ENCODE measurements at places on chromosomes 16 and 17.

GRCh38 chr17:49260011-49260816 is 29.6 kb upstream of the PHOSPHO1 start:
- DNase-seq: peak; percentile 7

- no peak for DNase-seq
Measured at GRCh38 chr17:82201498-82201910, 11.1 kb downstream of the CCDC57 start.

- DNase-seq: no peak
Measured at GRCh38 chr16:72050769-72051464, 3.4 kb upstream of the HP start.

- DNase-seq: no peak
Measured at GRCh38 chr16:66581246-66581952, 2.1 kb downstream of the CMTM2 start.

DNA sequence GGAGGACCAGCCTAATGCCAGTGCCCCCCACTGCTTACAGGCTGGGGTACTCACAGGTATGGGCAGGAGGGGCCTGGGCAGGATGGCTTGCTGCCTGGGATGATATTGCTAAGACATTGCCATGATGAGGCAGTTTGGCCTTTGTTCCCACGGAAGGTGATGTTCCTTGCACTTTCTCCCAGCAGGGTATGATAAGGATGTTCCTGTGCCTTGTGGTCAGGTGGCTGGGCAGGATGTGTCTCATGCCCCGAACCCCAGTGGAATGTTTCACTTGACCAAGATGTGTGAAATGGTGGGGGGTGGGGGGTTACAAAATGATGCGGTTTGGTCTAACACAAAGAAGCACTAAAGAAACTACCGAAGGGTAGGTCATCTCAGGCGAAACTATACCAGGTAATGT is 337.8 kb upstream of the ZFHX3 start:
- no peak for DNase-seq

DNA sequence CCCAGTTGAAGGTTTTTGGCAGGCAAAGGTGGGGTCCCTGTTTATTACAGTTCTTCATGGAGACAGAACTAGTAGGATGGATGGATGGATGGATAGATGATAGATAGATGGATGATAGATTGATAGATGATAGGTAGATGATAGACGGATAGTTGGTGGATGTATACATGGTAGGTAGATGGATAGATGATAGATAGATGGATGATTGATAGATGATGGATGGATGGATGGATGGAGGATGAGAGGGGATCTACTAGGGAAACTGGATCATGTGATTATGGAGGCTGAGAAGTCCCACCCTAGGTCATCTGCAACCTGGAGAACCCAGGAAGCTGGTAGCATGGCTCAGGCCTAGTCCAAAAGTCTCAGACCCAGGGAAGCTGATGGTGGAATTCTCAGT is 88.6 kb downstream of the ABCC1 start:
- DNase-seq: no peak

- no peak for DNase-seq
Measured at GRCh38 chr17:76912421-76913164, 44.4 kb downstream of the MGAT5B start.

- DNase-seq: no peak
Measured at GRCh38 chr16:27390151-27390550, 11.8 kb upstream of the IL21R start.

DNA sequence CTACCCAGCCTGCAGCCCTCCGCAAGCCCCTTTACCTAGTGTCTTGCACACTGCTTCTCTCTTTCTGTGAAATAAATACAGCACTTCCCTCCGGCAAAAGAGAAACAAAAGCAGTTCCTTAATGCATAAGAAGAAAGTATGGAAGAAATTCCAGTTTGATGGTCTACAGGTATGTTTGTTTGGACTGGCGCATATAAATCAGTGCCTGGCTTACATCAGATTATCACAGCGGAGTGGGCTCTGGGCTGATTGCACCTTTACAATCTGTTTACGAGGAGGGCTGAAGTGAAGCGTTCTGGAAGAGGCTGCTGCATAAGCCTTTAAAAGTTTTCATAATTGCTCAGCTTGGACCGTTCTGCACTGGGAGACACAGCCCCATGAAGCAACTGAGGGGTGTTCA is 153.5 kb upstream of the FOXF1 start:
- DNase-seq: no peak

DNA sequence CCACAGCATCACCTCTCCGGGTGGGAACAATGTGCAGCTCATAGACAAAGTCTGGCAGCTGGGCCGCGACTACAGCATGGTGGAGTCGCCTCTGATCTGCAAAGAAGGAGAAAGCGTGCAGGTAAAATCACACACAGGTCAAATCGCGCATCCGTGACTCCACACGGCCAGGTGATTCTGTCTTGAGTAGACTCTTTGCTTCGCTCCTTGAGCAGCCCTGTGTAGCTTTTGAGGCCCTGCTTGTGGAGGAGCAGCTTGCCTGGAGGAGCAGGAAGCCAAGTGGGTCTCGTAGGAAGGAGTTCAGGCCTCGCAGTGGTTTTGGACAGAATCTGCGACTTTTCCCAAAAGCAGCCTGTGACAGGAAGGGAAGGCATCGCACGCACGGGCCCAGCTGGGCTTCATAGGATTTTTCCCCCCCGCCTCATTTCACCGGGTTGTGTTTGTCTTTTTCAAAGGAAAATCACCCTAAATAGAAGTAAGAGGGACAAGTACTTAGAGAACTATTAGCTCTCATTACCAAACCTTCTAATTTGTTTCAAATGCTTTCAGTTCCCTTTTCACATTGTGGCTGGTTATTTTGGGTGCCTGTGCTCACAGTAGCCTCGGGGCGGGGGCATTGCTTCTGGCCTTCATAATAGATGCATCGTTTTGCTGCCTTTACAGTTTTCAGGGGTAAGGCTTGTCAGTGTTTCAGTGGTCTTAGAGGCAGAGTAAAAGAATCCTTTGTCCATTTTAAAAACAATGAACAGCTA is 71.5 kb downstream of the SEC14L1 start:
- no peak for DNase-seq

DNA sequence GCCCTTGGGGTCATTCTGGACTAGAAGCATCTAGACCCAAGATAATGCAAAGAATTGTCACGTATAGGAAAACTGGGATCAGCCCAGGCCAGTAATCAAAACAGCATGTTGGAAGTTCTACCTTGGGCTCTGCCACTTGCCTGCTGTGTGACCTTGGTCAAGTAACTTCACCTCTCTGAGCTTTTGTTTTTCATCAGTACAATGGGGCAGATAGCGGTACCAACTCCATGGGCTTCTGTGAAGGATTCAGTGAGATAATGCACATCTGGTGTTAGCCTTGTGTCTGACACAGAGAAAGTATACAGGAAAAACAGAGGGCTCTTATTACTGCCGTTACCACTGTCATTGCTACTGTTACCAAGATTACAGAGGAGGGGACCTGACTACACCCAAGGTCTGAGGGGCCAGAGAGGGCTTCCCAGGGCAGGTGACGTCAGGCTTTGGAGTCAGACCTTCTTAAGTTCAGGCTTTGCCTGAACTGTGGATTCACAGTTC is 24.6 kb downstream of the CMIP start:
- DNase-seq: no peak

GRCh38 chr16:19505600-19506303 is 16.1 kb downstream of the GDE1 start:
- no peak for DNase-seq

- no peak for DNase-seq
Measured at GRCh38 chr16:29876594-29877249, 13.7 kb upstream of the CDIPT start.

GRCh38 chr16:78275420-78275819 is 176.0 kb downstream of the WWOX start:
- DNase-seq: no peak

- DNase-seq: no peak
Measured at GRCh38 chr16:49277766-49278566, 3.7 kb downstream of the CBLN1 start.

GRCh38 chr16:8642146-8642545 is 20.6 kb downstream of the METTL22 start:
- DNase-seq: no peak

- no peak for DNase-seq
Measured at GRCh38 chr17:79792341-79792871, 4.5 kb downstream of the CBX8 start.

DNA sequence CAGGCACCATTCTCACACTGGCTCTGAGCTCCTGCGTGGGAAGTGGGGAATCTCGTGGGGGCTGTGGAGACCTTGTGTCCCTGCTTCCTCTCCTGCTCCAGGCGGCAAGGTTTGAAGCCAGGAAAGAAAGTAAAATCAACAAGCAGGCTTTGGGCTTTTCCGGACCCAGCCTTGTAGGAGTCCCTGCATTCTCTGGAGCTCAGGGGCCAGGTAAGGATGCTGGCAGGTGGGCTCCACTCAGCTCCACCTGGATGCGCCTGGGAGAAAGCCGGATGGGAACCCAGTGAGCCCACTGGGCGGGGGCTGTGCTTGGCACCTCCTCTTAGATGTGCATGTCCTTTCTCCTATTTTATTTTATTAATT is 362.5 kb downstream of the SEC14L1 start:
- no peak for DNase-seq

GRCh38 chr17:78263063-78263735 is 31.8 kb downstream of the TMEM235 start:
- no peak for DNase-seq

- no peak for DNase-seq
Measured at GRCh38 chr17:64692187-64692586, 30.1 kb upstream of the SMURF2 start.

GRCh38 chr17:35895636-35896587 is 15.8 kb upstream of the CCL5 start:
- DNase-seq: no peak

GRCh38 chr17:57956291-57957119 is 1.3 kb upstream of the CUEDC1 start:
- no peak for DNase-seq

Measured in activated T-helper 1 cell treated with anti-CD3 and anti-CD28 coated beads, Interleukin-2, amount 50 U/mL, for 16 hours (primary cell).